Activated CD4-positive, CD25-positive, alpha-beta regulatory T cell treated with anti-CD3 and anti-CD28 coated beads, Interleukin-2, amount 50 U/mL, for 72 hours (primary cell): ENCODE measurements at places on chromosomes 3 and 15.

- DNase-seq: no peak
Observed at GRCh38 chr15:96947296-96948229, 617.1 kb downstream of the NR2F2 start.

DNA sequence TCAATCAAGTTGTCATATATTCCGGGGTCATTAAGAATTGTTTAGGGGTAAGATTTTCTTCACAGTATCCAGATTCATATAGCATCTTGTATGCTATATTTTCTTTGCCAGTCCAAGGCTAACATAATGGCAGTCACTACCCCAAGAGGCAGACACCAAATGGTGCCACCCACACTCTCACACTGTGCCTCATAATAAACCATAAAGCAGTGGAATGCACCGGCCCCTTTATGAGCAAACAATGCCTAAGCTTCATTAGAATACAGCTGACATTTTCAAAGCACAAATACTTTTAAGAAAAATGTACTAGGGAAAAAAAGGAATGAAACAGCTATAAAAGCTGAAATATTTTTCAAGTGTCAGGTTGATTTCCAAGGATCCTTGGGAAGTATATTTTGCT is 121.6 kb downstream of the TFDP2 start:
- no peak for DNase-seq

GRCh38 chr15:22948056-22948455 is 32.1 kb downstream of the CYFIP1 start:
- no peak for DNase-seq

GRCh38 chr3:10198761-10199649 is 34.3 kb downstream of the IRAK2 start:
- DNase-seq: peak; percentile 60

- DNase-seq: peak; percentile 45
Observed at GRCh38 chr15:76340198-76340802, 3.7 kb downstream of the ISL2 start.

GRCh38 chr3:19994796-19995195 is 17.3 kb downstream of the PP2D1 start:
- no peak for DNase-seq
